ENCODE measurements at places on chromosomes 4 and X.

DNA sequence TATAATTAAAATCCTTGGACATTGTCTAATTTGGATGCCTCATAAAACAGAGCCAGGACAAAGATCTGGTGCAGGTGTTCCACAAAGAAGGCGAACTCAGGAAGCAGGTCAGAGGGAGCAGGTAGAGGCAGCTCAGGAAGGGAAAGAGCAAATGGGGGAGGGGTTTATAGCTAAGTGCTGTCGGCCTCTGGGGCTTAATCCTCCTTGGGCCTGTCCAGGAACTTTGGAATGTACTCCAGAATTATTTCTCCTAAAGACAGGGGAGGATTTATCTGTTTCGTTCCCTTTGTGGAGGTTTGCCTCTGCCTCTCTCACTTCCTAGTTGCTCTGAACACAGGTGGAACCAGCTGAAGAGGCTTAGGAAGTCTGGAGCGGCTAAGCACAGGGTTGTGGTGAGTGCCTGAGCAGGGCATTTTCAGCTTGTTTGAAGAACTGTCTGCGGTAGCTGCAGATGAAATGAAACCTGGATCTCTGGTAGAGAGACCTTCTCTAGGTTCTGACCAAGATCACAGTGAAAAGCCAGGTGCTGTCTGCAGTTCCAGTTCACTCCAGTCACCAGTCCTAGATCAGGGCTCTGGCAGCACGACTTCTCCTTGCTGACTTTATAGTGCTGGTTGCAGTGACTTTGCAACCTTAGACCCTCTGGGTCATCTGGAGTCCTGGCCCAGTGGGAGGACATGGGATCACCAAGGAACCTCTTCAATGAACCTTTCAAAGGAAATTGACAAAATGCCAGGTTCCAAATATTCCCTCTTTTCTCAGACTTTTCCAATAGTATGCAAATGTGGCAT lies 519.2 kb downstream of the PCDH10 start:
- DNase-seq, result no peak

DNA sequence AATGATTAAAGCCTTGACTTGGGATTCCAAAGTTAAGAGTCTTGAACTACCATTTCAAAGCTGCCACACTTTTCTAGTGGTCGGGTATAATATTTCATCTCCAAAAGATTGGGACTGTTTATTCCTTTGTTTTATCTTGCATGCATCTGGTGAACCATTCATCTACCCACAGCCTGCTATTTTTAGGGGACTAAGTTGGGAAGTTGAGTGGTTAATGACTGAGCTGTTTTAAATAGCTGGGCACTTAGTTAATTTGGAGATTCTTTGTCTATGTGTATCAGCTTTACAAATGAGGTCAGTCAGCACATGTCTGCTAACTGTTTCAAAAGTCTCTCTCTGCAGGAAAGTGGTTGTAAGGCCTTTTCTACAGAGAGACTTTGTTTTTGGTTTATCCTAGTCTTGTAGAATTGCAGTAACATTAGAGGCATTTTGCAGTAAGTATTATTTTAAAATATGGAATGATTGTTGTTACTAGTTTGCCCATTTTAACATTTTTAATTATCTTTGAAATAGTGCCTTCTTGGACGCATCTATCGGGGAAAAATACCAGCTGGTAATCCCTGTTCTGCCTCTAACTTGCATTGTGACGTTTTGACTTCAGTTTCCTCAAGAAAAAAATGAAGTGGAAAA lies 8.2 kb downstream of the BMP2K start:
- peak; percentile 92 for DNase-seq

- DNase-seq, result peak; percentile 86
Measured at GRCh38 chr4:74426101-74426500, 18.8 kb upstream of the AREG start.

DNA sequence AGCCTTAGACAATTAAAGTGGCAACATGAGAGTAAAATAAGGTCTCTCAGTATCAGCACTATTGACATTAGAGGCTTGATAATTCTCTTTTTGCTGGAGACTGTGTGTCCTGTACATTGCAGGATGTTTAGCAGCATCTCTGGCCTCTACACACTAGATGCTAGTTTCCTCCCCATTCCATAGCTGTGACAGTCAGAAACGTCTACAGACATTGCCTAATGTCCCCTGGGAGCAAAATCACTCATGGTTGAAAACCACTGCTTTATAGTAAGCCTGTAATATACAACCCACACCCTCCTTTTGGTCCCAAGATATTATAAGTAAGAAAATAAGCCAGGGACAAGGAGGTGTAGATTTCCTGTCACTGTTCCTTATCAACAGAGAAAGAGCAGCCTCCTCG lies 166.0 kb downstream of the FRMPD4 start:
- peak; percentile 69 for DNase-seq

GRCh38 chrX:121032531-121032930 lies 14.9 kb upstream of the GLUD2 start:
- DNase-seq, result no peak

DNA sequence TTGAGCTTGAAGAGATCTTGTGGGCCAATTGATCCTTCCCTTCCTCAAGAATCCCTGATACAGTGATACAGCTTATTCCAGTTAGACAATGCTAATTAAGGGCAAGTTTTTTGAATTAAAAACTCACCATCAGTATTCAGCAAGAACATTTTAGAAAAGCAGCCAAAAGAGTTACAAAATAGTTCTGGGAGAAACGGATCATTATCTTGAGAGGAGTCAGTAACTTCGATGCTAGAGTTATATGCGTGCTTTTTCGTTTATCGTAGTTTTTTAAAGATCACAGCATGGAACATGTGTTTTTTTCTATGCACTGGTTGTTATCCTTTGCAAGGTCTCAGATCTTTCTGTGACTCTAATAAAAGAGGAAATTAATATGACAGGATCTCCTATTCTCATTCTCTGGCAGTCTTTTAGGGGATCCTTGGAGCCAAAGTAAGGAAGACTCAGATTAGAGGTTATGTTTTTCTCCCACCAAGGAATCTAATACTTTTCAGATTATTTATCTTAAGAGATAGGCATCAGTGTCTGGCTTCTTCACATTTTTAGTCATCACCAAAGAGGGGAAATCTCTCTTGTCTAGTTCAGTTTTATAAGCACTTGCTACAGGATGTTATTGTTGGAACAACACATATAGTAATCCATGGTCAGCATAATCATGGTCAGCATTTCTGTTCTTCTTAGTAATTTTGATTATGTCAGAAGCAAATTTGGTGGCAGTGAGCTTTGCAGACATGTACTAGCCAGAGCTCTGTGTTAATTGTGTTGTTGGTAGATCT lies 109.7 kb downstream of the PDLIM5 start:
- peak; percentile 80 for DNase-seq

- DNase-seq, result peak; percentile 76
Measured at GRCh38 chrX:31314921-31315320, 243.1 kb upstream of the FTHL17 start.

DNA sequence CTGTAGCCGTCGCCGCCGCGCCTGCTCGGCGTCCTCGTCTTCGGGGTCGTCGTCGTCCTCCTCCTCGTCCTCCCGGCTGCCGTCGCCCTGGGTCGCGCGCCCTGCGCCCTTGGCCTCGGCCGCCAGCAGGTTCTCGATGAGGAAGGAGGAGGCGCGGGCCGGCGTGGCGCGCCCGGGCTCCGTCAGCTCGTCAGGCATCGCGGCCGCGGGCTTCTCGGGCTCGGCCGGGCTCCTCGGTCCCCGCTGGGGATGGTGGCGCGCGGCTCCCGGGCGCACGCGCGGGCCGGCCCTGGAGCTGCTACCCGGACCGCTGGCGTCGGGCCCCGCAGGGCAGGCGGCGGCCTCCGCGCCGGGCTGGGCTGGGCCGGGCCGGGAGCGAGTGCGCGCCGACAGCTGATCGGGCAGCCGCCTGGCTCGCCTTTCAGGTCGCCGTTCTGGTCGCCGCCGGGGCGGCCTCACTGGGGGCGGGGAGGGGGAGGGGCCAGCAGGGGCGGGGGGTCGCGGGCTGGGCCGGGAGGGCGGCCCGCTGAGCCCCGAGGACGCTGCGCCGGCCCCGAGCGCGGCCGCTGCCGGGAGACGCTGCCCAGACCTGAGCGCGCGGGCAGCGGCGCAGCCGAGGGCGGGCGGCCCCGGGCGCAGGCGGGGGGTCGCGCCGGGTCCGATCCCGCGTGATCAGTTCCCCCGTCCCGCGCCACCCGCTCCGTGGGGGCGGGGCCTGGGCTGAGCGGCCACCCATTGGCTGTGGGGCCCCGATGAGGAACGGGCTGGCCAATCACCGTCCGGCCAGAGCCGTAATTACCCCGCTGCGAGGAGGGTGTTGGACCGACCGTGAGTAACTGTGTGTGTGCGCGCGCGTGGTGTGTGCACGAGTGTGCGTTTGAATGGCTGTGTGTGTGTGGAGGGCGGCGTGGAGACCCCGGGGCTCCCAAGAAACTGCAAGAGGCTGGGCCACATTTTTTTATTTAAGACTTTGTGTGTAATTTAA lies at the start of gene HMX1:
Gene HMX1 (minus strand): TSS at position 423 of the 985 bp plus-strand sequence. CDS start 225 bp downstream, at position 198.
- DNase-seq, result no peak

DNA sequence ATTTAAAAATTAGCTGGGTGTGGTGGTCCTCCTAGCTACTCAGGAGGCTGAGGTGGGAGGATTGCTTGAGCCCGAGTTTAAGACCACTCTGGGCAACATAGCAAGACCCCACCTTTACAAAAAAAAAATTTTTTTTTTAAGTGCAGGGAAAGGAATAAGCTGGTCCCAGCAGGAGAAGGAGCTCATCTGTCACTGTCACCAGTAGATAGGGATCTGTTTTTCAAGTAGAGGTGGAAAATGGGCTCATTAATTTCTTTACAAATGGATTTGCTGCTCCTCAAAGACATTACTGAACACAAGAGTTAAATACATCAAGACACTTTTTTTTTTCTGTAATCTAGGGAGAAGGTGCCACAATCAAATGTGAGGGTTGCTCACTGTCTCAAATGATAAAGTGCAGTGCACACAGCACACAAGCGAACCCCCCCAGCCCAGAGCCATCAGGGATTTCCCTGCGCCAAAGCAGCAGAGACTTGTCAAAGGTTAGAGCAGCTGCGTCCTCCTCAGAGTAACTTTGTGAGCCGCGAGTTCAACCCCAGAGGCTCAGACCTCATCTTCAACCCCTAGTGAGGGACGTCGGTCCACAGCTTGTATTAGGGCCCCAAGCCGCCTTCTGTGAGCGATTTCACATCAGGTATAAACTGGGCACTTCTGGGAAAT lies 14.3 kb upstream of the MTNR1A start:
- no peak for DNase-seq

GRCh38 chr4:25949994-25950393 lies 36.0 kb downstream of the SMIM20 start:
- no peak for DNase-seq

DNA sequence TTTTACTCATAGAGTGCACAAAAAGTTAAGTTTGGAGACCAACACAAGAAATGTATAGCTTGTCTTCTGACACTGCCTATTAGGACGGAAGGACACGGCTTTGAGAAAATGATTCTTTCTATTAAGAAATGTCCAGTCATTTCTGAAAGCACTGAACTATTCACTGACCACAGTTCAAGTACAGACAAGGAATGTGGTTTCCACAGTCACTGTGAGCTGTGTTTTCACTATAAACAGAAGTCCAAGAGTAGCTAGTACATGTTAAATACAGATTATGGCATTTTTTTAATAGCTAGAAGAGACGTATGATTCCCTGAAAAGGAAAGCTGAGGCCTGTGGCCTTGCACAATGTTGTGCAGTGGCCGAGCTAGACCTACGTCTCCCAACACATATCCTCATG lies 115.1 kb upstream of the GPM6A start:
- no peak for DNase-seq

DNA sequence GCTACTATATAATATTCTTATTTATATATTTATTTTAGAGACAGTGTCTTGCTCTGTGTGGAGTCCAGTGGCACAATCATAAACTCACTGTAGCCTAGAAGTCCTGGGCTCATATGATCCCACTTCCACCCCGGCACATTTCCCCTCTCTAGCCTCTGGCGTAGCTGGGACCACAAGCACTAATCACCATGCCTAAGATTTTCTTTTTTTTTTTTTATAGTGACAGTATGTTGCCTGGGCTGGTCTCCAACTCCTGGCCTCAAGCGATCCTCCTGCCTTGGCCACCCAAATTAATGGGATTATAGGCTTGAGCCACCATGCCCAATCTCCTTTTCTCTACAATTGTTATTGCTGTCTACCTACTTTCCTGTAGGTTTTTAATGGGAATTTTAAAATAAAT lies 74.1 kb upstream of the BMP3 start:
- DNase-seq, result no peak

GRCh38 chrX:54979432-54979831 lies 14.6 kb downstream of the PFKFB1 start:
- DNase-seq, result no peak

- DNase-seq, result no peak
Measured at GRCh38 chr4:24158031-24158430, 268.2 kb upstream of the PPARGC1A start.

DNA sequence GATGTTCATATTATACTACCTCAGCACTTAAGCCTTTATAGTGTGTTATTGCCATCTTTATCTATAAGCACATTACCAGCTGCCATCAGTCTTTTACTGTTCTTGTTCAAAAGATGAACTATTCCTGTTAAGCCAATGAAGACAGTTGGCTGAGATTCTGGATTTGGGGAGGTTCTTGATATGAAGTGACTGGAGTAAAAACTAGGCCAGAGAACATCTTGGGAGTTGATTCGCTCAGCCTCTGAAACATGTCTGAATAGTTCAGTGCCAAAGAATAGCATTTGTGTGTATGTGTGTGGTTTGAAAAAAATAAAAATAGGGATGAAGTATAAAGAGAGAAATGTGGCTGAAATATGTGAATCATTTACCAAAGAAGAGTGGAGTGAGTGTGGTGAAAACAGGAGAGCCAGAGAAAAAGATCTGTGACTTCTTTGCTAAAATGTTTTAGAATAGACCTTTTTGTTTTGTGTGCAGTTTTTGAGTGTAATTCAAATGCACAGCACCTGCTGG lies 15.2 kb downstream of the EXOC1 start:
- DNase-seq, result peak; percentile 21

- DNase-seq, result no peak
Measured at GRCh38 chrX:69987691-69988090, 62.0 kb downstream of the AWAT2 start.

- DNase-seq, result no peak
Measured at GRCh38 chr4:75179510-75179909, 246.6 kb downstream of the PARM1 start.

- DNase-seq, result no peak
Measured at GRCh38 chrX:6782831-6783230, 247.9 kb upstream of the VCX3A start.

GRCh38 chr4:4333265-4333706 lies 43.2 kb downstream of the ZBTB49 start:
- peak; percentile 80 for DNase-seq

GRCh38 chrX:1361910-1362309 lies 25.3 kb downstream of the IL3RA start:
- DNase-seq, result no peak

GRCh38 chr4:82733636-82734035 lies 65.0 kb downstream of the SCD5 start:
- peak; percentile 54 for DNase-seq

- DNase-seq, result no peak
Measured at GRCh38 chr4:16909281-16909680, 10.8 kb upstream of the LDB2 start.

All from fibroblast of skin of right biceps (primary cell).